ENCODE measurements at places on chromosomes 5 and 9.

DNA sequence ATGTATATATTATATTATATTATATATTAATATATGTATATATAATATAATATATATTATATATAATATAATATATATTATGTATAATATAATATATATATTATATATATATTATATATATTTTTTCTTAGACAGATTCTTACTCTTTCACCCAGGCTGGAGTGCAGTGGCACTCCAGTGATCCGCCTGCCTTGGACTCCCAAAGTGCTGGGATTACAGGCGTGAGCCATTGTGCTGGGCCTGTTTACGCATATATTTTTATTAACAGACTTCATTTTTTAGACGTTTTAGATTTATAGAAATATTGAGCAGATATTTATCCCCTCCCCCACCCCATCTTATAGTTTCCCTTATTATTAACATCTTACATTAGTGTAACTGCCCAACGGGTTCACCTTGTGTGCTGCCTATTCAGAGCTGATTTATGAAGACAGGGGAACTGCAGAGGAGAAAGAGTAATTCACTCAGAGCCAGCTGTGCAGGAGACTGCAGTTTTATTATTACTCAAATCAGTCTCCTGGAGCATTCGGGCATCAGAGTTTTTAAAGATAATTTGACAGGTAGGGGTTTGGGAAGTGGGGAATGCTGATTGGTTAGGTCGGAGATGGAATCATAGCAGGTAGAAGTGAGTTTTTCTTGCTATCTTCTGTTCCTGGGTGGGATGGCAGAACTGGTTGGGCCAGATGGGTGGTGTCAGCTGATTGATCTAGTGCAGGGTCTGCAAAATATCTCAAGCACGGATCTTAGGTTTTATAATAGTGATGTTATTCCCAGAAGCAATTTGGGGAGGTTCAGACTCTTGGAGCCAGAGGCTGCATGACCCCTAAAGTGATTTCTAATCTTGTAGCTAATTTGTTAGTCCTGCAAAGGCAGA is 93.4 kb downstream of the UNC13B start:
- DNase-seq = no peak

- DNase-seq = no peak
These were observed 15.1 kb downstream of the HNRNPK start for GRCh38 chr9:83964973-83965349.

GRCh38 chr5:59268756-59269415 is 624.6 kb downstream of the PDE4D start:
- no peak for DNase-seq

- DNase-seq = no peak
These were observed 138.7 kb downstream of the AUH start for GRCh38 chr9:91223000-91223399.

DNA sequence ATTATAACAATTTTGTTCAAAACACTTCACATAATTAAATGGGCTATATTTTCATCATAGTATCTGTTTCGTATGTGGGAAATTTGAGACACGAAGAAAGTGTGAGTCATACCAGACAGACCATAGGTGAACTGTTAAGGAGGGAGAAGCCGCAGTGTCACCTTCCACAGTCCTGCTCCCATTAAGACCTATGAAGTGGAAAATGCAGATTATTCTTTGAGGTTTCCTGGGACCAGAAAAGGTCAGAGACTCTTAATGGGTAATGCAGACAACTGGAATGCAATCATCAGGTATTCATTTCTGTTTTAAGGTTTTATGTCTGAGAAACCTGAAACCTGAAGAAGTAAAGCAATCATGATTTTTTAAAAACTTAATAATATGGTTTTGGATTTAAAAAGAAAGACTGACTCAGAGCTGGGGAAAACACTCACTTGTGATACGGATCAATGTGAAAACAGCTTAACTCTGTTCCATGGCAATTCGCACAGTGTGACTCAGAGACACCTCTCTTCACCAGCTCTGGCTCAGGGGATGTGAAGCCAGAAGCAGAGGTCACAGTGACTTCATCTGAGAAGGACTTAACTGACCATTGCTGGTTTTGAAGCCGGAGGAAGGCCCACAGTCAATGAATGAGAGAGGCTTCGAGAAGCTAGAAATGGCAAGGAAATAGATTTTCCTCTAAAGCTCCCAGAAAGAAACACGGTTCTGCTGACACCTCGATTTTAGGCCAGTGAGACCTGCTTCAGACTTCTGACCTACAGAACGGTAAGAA is 17.2 kb upstream of the GCNT1 start:
- no peak for DNase-seq

GRCh38 chr5:175748650-175749049 is 90.8 kb downstream of the HRH2 start:
- DNase-seq = no peak
